Osteocyte (in vitro differentiated cells): ENCODE measurements at places on chromosomes 6 and 20.

GRCh38 chr6:53926505-53926904 is 131.7 kb downstream of the LRRC1 start:
- no peak for DNase-seq

DNA sequence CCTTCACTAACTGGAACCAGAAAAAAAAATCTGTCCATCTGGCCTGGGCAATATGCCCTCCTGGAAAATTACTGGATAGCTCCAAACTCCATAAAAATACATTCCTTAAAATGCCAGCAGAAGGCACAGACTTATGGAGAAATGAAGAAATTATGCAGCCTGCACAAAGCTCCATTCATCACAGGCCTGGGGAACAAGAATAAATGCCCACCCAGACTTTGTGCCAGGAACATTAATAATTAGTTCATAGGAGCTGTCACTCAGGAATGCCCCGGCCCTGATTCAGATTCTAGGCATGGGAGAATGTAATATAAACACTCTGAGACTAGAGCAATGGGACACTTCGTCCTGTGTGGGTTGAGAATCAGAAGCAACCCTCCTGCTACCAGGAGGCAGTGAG is 199.3 kb downstream of the OTOR start:
- no peak for DNase-seq

DNA sequence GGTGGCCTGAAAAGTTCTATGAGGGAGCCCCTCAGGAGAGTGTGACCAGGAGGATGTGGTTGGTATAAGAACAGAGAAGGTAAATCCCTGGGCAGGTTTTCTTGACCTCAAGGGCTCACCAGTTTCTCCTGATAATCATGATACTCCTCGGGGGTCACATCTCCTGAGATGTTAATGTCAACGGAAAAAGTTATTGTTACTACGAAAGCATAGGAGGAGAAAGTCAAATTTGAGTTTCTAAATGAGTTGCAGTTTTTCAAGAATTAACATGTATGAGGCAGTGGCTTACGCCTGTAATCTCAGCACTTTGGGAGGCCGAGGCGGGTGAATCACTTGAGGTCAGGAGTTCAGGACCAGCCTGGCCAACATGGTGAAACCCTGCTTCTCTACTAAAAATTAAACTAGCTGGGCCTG is 23.4 kb downstream of the MGME1 start:
- no peak for DNase-seq

- DNase-seq, result peak; percentile 93
Observed at GRCh38 chr6:169162752-169163407, 90.8 kb downstream of the THBS2 start.

- DNase-seq, result no peak
Observed at GRCh38 chr20:46695892-46696291, 6.6 kb upstream of the TP53RK start.

- no peak for DNase-seq
Observed at GRCh38 chr6:47595785-47596184, 102.6 kb upstream of the ADGRF4 start.

GRCh38 chr6:145360865-145361264 is 374.5 kb downstream of the EPM2A start:
- DNase-seq, result no peak

- DNase-seq, result no peak
Observed at GRCh38 chr6:166584853-166585429, 1.5 kb downstream of the RAMACL start.

DNA sequence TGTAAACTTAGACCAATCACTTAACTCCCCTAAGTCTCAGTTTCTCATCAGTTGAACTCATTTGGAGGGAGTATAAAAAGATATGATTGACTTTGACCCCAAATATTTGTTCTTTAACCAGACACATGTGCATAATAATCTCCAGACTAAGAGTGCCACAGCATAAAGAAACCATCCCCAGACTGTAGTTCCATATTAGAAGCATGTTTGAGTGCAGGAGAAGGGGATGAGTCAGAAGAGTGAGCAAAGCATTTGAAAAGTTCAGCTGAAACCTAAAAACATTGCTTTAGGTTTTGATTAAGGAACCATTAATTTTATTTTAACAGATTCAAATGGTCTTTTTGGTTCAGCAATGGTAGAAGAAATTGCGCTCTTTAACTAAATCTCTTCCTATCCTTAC is 654.8 kb downstream of the UTRN start:
- DNase-seq, result no peak

DNA sequence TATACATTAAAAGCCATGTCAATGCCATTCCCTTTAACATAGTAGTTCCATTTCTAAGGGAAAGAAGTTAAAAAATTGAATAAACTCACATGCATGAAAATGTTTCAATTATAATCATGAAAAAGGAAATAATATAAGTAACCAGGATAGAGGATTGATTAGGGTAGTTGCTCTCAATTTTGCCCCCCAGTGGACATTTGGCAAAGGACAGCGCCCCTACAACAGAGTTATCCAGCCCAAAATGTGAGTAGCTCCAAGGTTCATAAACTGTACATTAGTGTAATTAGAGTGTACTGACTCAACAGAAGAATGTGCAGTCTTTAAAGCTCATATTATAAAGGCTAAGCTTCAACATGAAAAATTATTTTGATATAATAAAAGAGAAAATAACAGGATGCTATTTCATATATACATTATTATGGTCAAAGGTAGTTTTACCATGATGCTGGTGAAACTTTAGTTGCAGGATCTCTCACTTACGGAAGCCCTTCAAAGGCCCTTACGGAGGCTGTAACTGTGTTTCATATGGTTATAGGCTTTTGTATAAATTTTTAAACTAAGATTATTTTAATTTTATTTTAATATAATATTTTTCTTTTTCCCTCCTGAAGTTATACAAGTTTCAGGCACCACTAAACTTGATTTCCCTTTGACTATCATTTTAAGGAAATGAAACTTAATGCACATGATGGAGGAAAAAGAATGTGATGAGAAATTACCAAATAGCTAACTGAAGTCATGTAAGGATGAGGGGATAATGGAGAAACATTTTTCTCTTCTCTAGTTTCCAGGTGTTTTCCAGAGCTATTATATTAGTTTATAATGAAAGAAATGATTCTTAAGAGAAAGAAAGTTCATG is 403.6 kb downstream of the PLCB1 start:
- no peak for DNase-seq

DNA sequence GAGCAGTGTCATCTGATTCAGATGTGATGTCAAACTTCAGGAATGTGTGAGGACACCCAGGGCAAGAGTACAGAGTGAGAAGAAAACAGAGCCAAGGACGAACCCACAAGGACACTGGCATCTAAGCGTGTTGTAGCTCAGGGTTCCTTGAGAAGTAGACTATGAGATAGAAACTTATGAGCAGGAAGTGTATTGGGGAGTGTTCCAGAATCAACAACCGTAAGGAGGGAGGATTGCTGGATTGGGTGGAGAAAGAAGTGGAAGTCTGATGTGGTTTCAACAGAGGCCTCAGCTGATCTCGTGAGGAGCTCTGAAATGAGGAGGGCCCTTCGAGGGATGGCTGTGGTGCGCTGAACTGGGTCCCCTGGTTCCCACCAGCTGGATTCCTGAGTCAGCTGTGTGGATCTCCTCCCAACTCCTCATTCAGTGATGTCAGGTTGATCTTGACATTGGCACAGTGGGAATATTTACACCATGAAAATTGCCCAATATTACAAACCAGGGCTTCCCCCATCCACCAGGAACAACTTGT is 25.7 kb upstream of the IGF2R start:
- peak; percentile 63 for DNase-seq

- no peak for DNase-seq
Observed at GRCh38 chr20:47217482-47218446, 138.7 kb downstream of the ZMYND8 start.

DNA sequence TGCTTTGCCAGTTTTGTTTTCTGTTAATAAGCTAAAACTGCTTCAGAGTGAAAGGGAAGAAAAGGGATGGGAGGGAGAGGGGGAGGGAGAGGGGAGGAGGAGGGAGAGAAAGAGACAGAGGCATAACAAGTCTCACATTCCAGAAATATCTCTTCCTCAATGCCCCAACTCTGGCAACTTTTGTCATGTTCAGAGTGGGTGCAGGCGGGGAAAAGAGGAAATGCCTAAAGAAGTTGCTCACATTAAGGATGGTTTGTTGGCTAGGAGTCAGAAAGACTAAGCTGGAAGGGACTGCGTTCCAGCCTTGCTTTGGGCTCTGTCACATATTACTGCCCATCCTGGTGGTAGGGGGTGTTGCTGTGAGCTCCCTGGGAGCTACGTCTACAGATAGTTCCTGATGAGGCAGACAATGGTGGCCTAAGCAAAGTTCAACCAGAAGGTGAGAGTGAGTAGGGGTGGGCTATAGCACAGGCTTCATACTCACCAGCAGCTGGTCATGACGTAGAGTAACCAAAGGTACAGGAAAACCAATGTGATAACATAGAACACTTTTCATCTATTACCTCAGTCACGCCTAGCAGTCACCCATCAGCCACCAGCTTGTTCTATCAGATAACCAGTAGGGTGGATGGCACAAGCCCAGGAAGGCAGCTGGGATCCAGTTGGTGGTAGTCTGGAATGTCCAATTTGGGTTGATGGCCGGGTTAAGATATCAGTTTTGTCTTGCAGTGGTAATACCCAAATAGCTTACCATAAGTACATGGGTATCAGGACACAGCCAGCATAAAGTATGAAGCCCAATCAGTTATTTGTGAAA is 2.1 kb downstream of the TSPYL4 start:
- DNase-seq, result no peak

GRCh38 chr6:106519460-106520394 is 109.6 kb downstream of the RTN4IP1 start:
- no peak for DNase-seq

DNA sequence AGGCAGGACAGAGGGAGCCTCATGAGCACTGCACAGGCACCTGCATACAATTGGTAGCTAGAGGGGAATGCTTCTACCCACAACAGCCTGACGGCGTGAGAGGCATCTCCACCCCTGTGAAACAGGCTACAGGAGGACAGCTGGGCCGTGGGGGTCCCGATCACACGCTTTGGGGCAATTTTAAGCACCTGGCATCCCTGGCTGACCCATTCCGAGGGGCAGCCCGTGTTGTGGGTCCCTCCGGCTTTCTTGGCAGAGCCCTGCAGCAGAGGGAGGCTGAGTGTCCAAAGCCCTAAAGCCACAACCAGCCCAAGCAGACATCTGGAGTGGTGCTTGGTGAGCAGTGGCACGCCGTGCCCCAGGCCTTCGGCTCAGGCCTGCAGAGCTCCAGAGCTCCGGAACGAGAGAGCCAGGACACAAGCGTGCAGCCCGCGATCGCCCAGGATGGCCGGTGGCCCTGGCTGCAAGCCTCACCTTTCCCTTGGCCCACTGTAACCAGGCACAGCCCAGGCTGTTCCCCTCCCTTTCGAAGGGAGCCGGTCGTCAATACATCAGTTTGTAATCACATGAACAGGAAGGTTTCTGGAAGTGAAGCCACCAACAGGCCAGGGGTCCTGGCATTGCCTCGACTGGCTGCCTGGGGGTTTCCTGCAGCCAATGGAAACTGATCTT is 81.4 kb downstream of the DLL1 start:
- peak; percentile 83 for DNase-seq

DNA sequence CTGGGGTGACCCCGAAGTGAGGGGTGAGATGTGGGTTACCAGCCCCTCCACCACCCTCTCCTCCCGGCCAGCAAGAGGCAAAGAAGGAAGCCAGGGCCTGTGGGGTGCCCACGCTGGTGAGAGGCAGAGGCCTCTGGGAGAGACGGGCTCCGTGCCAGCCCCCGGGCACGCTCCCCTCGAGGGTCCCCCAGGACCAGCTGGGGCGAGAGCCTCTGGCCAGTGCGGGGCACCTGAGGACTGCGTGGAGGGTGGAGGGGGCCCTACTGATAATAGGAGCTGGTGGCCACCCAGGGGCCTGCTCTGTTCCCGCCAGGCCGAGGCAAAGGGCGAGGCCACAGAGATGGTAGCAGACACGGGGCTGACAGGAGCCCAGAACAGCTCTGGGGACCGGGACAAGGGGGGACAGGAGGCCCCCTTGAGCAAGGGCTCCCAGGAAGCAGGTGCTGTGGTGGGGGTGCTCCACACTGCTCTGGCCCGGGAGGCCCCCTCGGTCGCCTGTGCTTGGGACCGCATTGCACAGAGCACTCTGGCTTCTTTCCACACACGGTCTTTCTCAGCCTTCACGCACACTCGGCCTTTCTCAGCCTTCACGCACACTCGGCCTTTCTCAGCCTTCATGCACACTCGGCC is 226.9 kb downstream of the TTLL2 start:
- DNase-seq, result no peak

DNA sequence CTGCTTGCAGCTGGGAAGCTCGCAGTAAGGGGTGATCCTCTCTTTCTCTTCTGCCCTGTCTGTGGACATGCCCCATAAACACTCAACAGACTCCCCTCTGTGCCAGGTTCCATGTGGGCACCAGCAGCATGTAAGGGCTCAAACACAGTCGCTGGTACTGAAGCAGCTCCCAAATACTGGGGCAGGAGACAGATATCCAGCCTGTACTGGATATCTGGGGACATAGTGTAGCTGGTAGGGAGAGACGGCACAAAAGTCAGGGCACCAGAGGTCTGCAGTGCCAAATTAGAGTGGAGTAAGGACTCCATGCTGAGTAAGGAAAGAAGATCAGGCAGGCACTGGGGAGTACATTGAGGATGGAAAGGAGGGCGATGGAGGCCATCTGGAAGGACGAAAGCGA is 48.3 kb upstream of the RSPO4 start:
- DNase-seq, result no peak

GRCh38 chr20:48194583-48194982 is 409.3 kb upstream of the SULF2 start:
- no peak for DNase-seq

- DNase-seq, result no peak
Observed at GRCh38 chr20:8074931-8075330, 55.4 kb upstream of the TMX4 start.

GRCh38 chr6:128071212-128071611 is 170.4 kb upstream of the THEMIS start:
- no peak for DNase-seq

DNA sequence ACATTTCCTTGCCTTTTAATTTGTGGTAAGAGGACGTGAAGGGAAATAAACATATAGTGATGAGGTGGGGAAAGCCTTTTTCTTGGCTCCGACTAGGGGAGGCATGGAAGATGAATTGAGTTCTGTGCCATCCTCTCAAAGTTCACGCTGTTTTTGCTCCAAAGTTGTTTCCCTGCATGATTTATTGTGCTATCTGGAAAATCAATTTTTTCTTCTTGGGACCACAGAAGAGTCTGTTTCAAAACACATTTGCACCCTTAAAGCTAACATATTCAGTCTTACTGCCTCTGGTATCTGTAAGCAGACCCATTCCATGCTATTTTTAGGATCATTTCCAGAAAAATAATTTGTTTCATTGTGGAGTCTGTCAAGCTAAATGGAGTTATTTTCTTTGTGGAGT is 57.6 kb upstream of the KCNG1 start:
- DNase-seq, result no peak

DNA sequence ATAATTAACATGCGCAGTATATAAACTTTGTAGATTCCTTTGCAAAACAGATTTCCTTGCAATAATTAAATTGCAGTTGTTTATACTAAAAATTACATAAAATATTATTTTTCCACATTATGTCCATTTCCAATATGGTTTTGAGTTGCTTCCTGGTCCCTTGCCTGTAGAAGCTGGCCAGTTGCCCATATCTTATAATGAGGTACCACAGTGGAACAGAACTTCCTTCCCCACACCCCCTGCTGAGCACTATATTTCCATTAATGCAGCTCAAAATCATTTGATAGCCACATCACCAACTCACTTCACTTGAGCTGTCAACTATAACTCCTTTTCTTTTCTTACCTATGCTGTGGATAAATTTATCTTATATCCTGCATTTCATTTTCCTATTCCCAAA is 194.6 kb downstream of the DST start:
- no peak for DNase-seq
